ENCODE measurements at places on chromosomes 4 and X.

- DNase-seq = no peak
These were observed 2614.2 kb downstream of the PCDH7 start for GRCh38 chr4:33334416-33334815.

GRCh38 chr4:54363037-54363436 is 133.9 kb downstream of the PDGFRA start:
- no peak for DNase-seq

DNA sequence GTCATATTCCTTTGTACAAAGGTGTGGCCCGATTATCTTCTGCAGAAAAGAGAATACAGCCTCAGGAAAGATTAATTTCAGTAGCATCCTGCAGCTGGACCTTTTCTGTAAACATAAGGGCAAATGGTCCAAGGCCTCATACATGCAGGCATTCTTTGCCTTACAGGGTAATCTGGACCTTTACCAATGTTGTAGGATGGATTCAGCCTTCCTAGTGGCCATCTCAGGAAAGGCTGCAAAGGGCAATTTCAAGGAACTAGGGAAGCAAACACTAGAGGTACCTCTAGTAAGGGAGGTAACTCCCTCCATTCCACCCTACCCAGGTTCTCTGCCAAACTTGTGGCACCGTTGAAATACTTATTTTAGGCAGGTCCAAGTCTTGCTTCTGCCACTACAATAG is 43.0 kb downstream of the UGT2B28 start:
- DNase-seq = no peak

- no peak for DNase-seq
These were observed 66.1 kb upstream of the WDR1 start for GRCh38 chr4:10182446-10183424.

DNA sequence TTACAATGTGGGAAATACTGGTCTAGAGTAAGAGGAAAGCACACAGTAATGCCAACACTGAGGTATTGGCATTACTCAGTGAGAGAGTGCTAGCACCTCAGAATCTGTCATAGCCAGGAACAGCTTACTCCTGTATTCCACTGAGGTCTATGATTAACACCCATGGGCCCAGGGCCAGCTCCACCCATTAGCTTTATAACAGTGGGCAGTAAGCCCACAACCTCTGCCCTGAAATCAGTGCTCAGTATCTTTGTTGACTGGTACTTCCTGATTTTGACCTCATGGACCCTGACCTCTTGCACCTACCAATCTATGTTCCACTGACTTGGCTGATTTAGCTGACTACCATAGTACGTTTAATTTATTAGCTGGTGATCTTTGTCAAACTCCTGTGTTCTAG is 56.1 kb downstream of the LANCL3 start:
- no peak for DNase-seq

DNA sequence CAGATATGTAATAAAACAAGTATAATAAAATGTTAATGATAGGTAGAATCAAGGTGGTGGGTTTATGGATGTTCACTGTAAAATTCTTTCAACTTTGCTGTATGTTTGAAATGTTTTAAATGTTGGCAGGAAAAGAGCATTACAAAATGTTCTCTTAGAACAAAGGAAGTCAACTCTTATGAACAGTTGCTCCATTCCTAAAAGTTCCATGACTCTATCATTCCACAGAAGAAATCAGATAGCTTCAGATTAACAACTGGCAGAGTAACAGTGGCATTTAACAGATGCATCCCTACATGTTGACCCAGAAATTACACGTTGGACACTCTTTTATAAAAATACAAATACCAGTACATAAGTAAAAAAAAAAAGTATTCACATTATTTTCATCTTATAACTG is 2023.7 kb downstream of the ARAP2 start:
- no peak for DNase-seq

GRCh38 chrX:149274516-149275105 is 230.5 kb downstream of the IDS start:
- DNase-seq = no peak

- DNase-seq = no peak
These were observed 6.9 kb upstream of the SRPK3 start for GRCh38 chrX:153773741-153774575.

DNA sequence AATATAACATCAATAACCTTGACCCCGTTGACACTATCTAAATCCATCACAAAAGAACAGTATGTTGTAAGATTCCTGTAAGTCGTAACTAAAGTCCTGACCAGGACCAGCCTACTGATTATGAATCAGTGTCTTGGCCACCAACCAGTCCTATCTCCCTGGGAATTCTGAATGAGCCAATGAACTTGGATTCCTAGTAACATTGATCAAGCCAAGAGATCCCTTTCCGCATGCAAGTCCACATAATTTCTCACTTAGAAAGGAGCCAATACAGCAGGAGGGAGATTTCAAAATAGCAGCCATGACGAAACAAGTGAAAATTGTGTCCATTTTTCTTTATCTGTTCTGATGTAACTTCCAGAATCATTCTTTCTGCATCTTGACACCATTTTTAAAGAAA is 9.5 kb downstream of the XPNPEP2 start:
- DNase-seq = no peak

GRCh38 chr4:15552557-15553362 is 83.1 kb downstream of the CC2D2A start:
- DNase-seq = no peak

- DNase-seq = peak; percentile 1
These were observed 545.2 kb downstream of the C4orf33 start for GRCh38 chr4:129641179-129641578.

DNA sequence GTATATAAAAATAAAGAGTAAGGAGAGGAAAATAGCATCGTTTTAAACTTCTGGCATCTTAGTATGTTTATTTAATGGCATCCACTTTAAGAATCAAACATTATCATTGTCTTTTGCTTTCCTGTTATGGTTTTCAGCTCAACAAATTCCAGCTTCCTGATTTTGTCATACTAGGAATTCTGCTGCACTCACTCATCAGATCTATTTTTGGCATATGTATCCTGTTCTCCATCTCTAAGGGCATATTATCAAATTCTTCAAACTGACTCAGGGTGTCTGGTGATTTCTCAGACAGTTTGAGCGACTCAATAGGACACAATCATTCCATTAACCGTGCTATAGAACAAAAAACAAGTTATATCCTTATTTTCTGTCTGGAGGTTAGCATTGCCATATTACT is 248.5 kb upstream of the DIAPH2 start:
- DNase-seq = no peak

- no peak for DNase-seq
These were observed 59.7 kb downstream of the NEIL3 start for GRCh38 chr4:177369372-177369771.

DNA sequence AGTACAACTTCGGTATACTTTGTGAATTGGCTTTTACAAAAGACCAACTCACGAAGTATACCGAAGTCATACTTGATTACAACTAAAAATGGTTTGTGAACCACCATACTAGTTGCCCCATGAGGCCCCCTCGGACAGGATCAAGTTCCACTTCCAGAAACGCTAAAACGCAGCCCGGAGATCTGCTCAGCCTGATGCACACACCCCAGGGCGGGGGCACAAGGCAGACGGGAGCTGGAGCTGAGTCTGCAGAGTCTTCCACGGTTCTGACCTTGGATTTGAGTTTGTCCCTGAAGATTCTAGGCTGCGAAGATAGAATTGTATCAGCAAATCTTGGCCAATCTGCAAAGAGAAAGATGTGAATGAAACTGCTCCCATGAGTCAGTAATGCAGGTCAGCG is 118.1 kb downstream of the SORCS2 start:
- DNase-seq = no peak

- no peak for DNase-seq
These were observed 190.8 kb downstream of the HTR2C start for GRCh38 chrX:114774691-114775090.

- no peak for DNase-seq
These were observed 78.9 kb downstream of the FAT1 start for GRCh38 chr4:186644737-186645261.

GRCh38 chr4:184815046-184815877 is 10.5 kb downstream of the ACSL1 start:
- DNase-seq = no peak

- peak; percentile 31 for DNase-seq
These were observed 4.2 kb downstream of the CPEB2 start for GRCh38 chr4:15006416-15007024.

DNA sequence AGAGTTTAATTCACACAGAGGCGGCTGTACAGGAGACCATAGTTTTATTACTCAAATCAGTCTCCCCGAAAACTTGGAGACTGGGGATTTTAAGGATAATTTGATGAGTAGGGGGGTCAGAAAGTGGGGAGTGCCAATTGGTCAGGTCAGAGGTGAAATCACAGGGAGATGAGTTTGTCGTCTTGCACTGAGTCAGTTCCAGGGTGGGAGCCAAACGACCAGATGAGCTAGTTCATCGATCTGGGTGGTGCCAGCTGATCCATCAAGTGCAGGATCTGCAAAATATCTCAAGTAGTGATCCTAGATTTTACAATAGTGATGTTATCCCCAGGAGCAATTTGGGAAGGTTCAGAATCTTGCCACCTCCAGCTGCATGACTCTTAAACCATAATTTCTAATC is 4.0 kb downstream of the ETFDH start:
- no peak for DNase-seq

- no peak for DNase-seq
These were observed 867 bp downstream of the TIFA start for GRCh38 chr4:112284662-112285411.

DNA sequence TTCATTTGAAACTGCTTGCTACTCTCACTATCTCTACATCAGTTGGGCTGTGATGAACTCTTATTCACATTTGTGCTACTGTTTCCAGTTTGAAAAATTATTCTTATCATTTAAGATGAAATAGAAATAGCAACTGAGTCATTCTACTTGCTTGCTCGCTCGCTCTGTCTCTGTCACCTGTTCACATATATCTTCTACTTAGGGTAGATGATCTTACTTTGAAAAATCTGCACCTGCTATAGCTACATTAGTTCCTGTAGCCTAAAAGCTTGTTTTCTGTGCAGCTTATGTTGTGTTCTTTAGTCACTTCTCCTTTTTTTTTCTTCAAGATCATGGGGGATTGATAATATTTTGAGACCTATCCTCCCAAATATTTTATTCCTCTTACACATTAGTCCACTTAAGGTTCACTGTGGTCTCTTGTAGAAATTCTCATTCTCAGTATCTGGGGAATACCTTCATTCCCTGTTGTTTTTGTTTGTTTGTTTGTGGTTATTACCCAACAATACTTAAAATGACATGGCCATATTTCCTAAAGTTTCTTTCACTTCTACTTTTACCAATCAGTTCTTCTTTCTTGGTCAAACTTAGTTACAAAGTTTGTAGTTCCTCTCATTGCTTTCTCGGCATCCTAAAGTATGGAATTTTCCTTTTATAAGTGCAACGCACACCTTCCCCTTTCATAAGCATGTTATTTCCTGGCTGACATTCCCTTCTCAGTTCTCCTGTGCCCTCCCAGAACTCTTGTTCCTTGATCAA is 36.5 kb downstream of the CLCN5 start:
- no peak for DNase-seq

DNA sequence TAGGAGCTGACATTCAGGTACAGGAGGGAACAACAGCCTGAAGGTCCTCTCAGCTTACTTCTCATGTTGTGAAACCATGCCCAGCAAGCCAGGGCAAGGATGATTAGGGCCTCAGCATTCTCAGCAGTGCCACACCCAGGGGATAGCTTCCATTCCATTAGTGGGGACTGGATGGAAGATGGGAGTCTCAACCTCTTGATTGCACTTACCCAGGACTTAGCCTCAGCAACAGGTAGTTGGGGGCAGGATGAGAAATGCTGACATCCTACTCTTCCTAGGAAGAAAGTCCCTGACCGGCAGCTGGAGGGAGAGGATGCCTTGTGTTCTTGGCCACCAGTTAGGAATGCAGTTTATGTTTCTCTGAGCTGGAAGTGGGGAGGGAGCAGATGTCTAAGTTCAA is 8.8 kb upstream of the BEX3 start:
- DNase-seq = no peak

GRCh38 chr4:156976147-156976546 is 4.5 kb upstream of the PDGFC start:
- DNase-seq = no peak

DNA sequence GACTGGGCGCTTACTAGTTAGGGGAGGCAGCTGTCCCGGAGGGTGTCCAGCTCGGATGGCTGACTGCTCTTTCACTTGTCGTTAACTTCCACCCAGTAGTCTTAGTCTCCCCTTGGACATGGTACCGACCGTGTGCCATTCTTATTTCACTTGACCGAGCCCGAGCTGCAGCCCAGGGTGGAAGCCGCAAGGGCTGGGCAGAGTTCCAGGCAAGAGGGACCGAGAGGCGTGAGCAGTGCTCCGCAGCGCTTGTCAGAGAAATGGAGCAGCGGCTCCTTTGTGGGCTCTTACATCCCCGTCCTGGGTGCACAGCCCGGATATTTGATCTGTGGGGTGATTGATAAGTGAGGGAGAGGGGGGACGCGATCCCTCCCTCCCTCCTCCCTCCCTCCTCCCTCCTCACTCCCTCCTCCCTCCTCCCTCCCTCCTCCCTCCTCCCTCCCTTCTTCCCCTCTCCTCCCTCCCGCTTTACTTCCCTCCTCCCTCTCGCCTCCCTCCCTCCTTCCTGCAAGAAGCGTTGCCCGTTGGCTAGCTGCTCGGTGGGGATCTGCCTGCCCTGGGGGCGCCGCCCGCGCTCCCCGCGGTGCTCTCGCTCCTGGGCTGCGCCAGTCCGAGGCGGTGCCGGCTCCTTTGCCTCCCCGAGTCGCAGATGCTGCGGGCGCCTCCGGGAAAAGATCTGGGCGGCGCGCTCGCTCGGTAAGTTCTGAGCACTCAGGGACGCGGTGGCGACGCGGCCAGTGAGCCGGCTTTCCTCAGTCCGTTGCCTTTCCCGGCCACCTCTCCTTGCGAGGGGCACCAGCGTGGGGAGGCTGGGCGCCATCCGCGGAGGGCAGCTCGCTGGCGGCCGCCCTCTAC is at the start of gene SLITRK2:
SLITRK2 (plus strand) TSS at position 499 of the 855 bp plus-strand sequence. CDS start 4,597 bp downstream, outside the sequence.
- no peak for DNase-seq

DNA sequence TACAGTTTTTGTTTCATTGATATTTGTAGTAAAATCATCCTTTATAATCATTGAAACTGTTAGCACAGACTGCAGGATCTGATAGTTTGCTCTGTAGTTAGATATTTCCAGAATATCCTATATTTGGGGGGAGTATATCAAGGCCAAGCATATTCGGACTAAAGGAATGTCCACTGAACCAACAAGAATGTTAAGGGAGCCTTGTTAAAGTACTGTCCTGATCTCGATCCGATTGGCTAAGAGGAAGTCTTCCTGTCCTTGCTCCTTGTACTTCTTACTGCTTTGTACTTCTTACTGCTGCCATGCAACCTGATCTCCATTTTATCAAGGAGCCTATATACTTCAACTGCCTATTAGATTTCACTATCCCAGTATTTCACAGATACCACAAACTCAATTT is 449.3 kb downstream of the RPA4 start:
- DNase-seq = no peak

GRCh38 chr4:121656269-121656641 is 40.5 kb downstream of the ANXA5 start:
- DNase-seq = no peak
